ENCODE measurements at places on chromosomes 11 and 22.
A peak's percentile ranks its signal among the peaks of the same experiment; 100 is the strongest.

DNA sequence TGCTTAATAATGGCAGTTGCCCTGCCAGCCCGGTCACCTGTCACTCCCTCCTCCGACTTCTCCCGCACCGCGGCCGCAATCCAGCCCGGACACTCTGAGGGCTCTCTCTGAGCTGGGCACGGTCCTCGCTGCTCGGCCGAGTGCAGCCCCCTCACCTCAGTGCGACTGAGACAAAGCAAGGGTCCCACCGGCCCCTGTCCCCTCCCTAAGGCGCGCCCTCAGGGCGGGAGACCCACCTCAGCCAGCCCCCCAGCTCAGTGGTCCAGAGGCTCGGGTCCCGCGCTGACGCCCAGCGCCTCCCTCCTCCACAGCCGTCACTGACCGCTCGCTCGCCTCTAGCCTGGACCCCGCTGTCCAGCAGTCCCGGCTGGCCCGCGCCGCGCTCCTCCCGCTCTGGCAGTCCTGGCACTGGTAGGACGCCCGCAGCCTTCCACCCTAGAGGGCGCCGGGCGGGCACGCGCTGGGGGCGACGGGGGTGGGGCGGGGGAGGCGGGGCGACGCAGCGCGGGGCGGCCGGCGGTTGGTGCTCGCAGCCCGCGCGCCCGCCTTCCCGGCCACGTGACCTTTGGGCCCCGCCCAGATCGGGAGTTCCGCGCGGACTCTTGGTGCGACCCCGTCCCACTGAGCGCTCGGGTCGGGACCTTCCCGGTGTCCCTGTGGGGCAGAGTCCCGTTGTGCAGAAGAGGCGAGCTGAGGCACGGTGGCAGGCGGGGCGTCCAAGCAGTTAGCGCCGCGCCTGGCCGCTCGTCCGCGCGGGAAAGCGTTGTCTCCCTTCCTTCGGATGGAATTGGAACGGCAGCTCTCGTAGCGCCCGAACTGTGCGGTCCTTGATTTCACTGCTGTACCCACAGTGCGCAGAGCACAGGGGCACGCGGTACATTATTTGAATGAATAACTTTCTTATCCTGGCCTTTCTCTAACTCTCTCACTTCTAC is 7.8 kb upstream of the L3MBTL2 start:
- DNase-seq, result no peak

GRCh38 chr22:45226503-45227186 is 14.0 kb downstream of the KIAA0930 start:
- DNase-seq, result no peak

- no peak for DNase-seq
Observed at GRCh38 chr11:827146-827896, 398 bp upstream of the CRACR2B start.

DNA sequence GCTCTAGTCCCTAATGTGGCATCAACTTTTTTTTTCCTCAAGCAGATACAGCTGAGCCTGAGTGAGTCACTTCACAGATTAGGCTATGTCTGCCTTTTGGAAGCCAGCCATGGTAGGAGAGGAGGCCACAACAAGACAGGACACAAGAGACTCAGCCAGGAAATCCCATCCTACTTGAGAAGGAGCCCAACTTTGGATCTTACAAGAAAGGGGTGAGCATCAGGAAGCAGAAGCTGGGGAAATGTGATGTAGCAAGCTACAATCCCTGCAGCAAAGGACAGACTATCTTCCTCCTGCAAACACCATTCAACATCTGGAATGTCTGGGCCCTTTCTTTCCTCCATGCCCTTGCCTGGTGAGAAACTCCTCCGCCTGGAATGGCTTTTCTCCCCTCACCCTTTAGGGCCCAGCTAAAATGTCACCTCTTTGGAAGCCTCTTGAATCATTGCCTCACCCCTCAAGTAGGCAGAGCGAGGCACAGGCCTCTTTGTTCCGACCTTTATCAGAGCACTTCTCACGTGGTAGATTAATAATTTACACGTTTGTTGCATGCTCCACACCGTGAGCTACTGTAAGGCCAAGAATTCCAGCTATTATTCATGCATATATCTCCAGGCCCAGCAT is 156.4 kb upstream of the PITPNB start:
- no peak for DNase-seq

- DNase-seq, result no peak
Observed at GRCh38 chr11:93143186-93143585, 54.6 kb downstream of the SLC36A4 start.

GRCh38 chr22:32882774-32883530 is 81.4 kb downstream of the TIMP3 start:
- DNase-seq, result no peak

GRCh38 chr11:90803366-90803765 is 580.5 kb upstream of the CHORDC1 start:
- no peak for DNase-seq

GRCh38 chr11:8631395-8632118 is 37.5 kb upstream of the STK33 start:
- peak; percentile 40 for DNase-seq

DNA sequence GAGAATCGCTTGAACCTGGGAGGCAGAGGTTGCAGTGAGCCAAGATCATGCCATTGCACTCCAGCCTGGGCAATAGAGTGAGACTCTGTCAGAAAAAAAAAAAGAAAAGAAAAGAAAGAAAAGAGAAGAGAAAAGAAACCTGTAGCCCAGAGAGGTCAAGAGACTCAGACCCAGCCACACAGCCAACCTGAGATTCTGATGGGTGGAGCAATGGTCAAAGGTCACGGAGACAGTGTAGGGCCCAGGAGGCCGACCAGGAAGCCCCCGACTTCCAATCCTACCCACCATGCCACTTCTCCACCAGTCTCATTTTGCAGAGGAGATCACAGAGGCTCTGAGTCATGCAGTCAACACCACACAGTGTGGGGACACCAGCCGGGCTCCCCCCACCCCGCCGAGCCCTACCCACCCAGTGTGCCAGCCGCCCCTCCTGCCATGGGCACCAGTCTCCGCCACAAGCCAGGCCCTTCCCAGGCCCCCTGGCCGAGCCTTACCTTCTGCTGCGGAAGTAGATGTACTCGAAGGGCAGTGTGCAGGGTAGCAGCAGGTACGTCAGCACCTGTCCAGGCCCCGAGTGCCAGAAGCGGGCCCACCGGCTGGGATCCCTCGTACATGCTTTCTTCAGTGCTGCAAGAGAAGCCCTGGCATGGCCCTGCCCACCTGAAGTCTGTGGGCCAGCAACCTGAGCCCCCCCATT is 7.9 kb downstream of the PNPLA5 start:
- no peak for DNase-seq

- no peak for DNase-seq
Observed at GRCh38 chr11:91686281-91686680, 538.3 kb upstream of the FAT3 start.

DNA sequence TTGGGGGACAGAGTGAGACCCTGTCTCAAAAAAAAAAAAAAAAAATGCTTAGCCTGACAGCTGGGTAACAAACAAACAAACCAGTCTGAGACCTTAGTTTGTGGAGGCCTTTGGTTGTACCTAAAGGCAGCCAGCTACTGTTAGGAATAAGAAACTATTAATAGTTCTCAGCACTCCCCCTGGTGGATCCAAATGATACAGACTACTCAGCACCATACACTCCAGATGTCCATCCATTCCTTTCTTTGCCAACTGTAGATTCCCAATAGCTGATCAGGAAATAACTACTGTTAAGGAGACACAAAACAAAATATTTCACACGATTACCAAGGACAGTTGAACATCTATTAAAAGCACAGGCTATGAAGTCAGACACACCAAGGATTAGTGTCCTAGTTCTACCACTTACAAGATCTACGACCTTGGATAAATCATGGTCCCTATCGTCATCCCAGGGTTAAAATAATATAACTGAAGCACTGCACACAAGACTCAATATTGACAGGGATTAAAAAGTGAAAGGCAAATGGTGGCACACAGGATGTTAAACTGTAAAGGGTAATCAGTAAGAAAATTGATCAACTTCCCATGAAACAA is 17.2 kb downstream of the CLDN25 start:
- DNase-seq, result peak; percentile 34
